ENCODE measurements at places on chromosomes 2 and 18. TPM values are rescaled to one million over a fixed set of nuclear protein-coding genes. Genes with fewer than 3 reads are reported as not detected.

The MPP4 gene
- not detected for total RNA-seq

The ABCG8 gene
- not detected for total RNA-seq

The CD8B gene
- total RNA-seq: 319 TPM

The PCARE gene
- total RNA-seq: not detected

DNA sequence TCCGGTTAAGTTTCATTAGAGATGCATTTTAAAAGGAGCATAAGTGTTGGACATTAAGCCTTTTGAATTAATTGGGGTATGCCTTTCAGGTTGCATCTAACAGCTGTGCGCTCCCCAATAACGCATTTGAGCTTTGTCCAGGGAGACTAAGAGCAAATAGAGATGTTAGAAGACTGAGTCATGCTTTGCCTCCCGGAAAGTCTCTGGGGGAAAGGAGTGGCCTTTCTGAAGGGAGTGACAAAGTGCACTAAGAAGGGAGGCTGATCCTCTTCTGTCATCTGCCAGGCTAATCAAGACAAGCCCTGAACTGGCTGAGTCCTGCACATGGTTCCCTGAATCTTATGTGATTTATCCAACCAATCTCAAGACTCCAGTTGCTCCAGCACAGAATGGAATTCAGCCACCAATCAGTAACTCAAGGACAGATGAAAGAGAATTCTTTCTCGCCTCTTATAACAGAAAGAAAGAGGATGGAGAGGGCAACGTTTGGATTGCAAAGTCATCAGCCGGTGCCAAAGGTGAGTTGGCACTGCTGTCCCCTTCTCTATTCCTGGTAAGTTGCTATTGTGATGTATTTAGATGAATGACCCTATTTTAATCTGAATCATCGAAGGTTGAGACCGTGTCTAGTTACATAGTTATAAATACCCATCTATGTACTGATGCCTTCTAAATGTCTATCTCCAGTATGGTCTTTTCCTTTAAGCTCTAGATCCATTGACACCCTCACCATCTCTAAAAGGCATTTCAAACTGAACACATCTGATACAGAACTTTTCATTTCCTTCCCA, 12.1 kb downstream of the TTL start:
- peaks cover 6% of the 10 kb centered on the region for H3K36me3 ChIP-seq
- H3K27me3 ChIP-seq: no peaks in the 10 kb centered on the region
- H3K4me1 ChIP-seq: no peaks in the 10 kb centered on the region
- no peak for DNase-seq

GRCh38 chr18:79683626-79684282, 4.2 kb downstream of the CTDP1 start:
- peak overlapping the region; percentile 96 for H3K27ac ChIP-seq
- H3K36me3 ChIP-seq: peaks cover 47% of the 10 kb centered on the region
- H3K27me3 ChIP-seq: no peaks in the 10 kb centered on the region
- H3K4me3 ChIP-seq: peak overlapping the region; percentile 97
